ENCODE measurements at places on chromosomes 3 and 15.

DNA sequence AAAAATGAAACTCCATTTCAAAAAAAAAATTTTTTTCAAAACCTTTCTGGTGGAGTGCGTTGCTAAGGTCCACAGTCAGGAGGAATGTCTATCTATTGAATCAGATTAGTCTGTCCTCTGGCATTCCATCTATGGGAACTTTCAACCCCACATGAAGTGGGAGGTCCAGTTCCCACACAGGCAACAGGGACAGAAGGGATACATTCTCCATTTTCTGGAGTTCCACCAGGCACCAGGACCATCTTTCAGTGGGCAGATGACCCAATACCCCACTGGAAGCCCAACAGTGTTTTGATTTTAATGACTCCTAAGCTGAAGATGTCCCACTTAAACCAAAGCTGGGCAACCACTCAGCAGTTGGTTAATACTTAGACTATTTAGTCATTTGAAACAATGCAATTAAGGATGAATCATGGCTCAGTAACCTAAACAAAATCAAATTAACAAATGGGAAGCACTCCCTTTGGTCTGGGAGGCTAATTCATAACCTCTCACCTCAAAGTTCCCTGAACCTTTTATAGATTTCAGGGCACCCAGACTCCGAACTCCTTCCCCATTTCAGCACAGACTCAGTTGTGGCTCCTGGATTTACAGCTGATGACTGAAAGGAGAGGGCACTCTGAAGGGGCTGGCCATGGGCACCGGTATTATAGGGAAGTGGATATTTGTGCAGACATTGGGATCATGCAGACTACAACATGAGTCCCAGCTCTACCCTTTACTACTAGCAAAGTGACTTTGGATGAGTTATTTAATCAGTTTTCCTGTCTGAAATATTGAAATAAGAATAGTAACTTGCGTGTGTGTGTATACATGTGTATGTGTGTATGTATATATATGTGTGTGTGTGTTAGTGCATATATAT, 264.3 kb upstream of the LRTM1 start:
- DNase-seq = no peak

DNA sequence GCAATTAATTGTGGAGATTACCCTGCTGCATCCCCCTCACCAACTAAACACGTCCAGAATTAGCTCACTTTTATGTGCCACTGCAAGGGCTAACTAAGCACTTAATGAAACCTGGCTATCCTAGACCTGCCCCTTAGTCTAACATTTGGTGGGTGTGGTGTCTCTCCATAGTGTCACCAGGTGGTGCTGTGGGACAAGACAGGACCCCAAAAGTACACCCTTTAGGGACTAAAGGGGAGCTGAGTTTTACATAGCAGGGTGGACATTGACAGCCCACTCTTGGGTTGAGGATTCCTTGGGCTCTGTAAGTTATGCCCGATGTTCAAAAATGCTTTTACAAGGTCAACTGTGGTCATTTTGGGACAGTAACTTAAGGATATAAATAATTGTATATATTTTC, 5.7 kb downstream of the DUT start:
- DNase-seq = no peak

DNA sequence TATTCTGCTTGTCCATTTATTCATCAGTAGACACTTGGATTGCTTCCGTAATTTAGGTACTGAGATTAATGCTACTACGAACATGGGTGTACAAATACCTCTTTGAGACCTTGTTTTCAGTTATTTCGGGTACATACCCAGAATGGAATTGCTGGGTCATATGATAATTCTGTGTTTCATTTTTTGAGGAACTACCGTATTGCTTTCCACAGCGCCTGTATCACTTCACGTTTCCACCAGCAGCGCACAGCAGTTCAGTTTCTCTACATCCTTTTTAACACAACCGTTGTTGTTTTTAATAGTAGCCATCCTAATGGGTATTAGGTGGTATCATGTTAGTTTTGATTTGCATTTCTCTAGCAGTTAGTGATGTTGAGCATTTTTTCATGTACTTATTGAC, 9.5 kb downstream of the PAK2 start:
- DNase-seq = no peak

DNA sequence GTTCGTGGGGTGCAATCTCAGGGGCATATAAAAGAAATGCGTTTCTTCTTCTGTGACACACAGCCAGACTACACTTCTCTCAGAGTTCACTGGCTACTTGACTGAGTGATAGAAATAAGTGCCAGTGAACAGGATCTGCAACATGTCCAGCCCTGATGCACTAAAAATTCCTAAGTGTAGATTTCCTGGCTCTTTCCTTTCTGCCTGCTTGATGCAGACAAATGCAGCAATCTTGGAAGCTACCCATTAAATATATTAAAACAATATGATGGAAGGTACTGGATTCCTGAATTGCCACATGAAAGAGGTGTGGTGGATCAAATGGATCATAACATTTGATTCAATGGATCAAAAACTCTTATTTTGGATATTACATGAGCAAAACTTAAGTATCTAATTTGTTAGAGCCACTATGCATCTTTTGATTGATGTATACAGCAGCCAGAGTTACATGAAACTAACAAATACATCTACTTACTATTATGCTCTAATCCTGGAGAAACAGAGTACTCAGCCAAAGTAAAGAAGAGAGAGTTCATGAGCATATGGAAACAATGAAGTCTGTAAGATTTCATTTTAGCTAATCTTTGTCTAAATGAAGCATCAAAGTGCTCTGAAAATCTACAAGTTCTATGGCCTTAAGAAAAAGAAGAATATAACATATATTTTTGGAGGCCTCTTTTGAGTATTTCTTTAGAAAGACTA, 222.6 kb downstream of the ZNF385D start:
- no peak for DNase-seq

GRCh38 chr3:149813367-149814281, 609 bp downstream of the RNF13 start:
- DNase-seq = no peak

Data from NCI-H2171 (cell line).